ENCODE measurements at places on chromosomes 2 and 18. TPM values are rescaled to one million over a fixed set of nuclear protein-coding genes. Genes with fewer than 3 reads are reported as not detected.

RND3 gene
- total RNA-seq = not detected

NTSR2 gene
- not detected for total RNA-seq

DNA sequence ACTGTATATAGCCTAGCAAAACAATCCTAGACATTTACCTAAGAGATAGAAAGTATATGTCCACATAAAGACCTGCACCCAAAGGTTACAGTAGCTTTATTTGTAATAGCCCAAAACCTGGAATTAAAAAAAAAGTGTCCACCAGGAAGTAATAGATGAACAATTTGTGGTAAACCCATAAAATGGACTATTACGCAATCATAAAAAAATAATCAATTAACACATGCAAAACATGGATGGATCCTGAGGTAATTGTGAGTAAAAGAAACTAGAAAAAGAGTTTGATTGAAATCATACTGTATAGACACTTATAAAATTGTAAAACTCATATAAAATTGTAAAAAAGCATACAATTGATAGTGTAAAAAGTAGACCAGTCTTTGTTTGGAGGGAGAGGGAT lies 673.0 kb upstream of the ZNF804A start:
- no peak for DNase-seq
- H3K36me3 ChIP-seq = no peaks in the 10 kb centered on the region
- H3K4me3 ChIP-seq = no peak overlapping the region
- no peak overlapping the region for H3K27ac ChIP-seq

DNA sequence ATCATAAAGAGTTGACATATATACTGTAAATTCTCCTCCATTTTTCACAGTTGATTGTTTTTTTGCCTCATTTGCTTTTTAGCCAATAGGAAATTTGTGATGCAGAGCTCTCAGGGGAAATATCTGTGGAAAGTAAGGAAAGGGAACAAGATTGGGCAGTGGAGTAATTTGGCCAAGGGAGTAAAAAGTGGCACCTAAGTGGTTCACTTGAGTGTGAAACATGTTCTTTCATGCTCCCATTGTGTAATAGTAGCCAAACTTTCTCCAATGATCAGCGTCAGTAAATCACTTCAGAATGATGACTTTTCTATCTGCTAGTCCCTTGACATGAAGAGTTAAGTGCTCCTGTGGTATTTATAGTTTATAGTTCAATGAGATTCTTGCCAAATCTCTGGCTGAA lies 141.9 kb upstream of the KCNJ3 start:
- H3K27ac ChIP-seq = no peak overlapping the region
- H3K4me1 ChIP-seq = no peaks in the 10 kb centered on the region
- no peaks in the 10 kb centered on the region for H3K36me3 ChIP-seq
- DNase-seq = no peak

Measured in activated T-helper 2 cell treated with anti-CD3 and anti-CD28 coated beads, Interferon-gamma antibody, Interleukin-2, Interleukin-4, amounts not matched to agents 10 μg/mL and 5 μg/mL and 100 μg/mL, durations not matched to agents 14 hours and 24 hours and 36 hours (primary cell).